ENCODE measurements at places on chromosomes 5 and 9.

DNA sequence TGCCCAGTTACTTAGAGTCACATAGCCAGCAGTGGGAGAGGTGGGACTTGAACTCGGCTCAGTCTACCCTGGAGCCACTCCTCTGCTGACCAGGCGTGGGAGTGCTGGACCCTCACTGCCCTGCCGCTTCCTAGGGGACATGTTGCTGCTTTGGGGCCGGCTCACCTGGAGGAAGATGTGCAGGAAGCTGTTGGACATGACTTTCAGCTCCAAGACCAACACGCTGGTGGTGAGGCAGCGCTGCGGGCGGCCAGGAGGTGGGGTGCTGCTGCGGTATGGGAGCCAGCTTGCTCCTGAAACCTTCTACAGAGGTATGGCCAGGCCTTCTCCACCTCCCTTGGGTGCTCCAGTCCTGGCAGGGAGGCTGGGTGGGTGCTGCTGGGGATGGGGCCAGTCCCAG is 3.4 kb upstream of the CACFD1 start:
- DNase-seq, result no peak

- no peak for DNase-seq
Measured at GRCh38 chr9:4277531-4277991, 22.3 kb downstream of the GLIS3 start.

DNA sequence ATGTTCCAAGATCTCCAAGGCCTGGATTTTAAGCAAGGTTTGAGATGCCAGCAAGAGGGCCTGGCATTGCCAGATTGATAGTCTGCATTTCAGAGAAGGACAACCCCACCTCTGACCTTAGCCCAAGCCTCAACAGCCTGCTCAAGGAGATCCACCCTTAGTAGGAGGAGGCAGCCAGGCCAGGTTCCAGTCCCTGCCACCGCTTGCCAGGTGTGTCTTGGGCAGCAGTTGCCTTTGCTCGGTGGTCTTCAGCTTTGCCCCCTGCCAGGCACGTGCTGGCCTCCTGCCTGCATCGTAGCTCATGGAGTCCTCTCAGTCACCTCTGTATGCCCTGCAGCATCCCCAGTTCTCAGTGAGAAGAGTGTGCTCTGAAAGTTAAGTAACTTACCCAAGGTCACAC is 134.2 kb downstream of the KCNIP1 start:
- no peak for DNase-seq

DNA sequence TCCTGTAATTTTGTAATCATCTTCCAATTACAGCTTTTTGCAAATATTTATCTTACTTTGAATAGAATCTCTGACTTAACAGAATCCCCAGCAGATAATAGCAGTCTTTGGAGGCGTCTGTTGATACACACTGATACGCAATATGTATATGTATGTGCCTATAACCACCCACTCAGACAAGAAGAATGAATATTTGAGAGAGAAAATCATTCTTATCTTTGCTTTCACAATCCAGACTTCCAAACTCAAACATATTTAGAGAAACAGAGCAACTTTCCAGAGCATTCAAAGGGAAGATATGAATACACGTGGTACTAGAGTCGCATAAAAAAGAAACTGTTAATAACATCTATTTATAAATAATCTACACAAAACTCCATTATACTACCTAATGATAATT is 6.1 kb downstream of the RORB start:
- DNase-seq, result no peak

DNA sequence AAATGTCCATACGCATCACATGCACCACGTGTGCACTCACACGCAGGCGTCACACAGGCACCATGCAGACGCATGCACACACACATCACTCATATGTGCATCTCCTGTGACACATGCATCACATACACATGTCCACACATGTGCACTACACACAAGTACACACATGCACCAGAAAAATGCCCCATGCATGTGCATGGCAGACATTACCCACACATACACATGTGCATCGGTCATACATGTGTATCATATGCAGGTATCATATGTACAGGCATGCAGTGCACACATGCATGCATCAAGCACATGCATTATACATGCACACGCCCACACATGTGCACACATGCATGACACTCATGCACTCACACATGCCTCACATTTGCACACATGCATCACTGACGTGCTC is 26.1 kb downstream of the ADAMTS2 start:
- no peak for DNase-seq

- no peak for DNase-seq
Measured at GRCh38 chr9:126164796-126165525, 161.7 kb upstream of the MVB12B start.

- DNase-seq, result no peak
Measured at GRCh38 chr5:173180331-173180730, 36.0 kb downstream of the BNIP1 start.

DNA sequence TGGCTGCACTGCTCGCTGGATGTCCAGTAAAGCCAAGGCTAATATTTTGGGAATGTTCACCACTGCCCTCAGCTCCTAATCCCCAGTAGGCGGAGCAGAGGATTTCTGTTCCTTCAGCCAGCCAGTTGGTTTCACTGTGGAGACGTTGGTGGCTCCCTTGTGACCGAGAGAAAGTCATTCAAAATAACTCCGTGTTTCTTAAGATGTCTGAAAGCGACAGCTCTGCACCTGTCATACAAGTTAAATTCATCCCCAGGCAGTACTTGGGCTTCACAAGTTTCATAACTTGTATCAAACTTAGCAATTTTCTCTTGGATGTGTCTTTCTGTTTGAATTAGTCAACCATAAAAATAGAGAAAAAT is 382 bp upstream of the CDKN2B start:
- DNase-seq, result no peak

DNA sequence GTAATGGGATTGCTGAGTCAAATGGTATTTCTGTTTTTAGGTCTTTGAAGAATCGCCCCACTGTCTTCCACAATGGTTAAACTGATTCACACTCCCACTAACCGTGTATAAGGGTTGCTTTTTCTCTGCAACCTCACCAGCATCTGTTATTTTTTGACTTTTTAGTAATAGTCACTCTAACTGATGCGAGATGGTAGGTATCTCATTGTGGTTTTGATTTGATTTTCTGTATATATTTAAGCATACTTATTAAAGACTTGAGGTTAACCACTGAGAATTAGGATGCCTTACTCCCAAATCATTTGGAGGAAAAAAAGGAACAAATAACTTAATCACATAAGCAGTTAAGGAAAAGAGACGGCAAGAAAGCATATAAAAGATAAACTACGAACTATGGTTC is 181.6 kb upstream of the FST start:
- DNase-seq, result no peak

DNA sequence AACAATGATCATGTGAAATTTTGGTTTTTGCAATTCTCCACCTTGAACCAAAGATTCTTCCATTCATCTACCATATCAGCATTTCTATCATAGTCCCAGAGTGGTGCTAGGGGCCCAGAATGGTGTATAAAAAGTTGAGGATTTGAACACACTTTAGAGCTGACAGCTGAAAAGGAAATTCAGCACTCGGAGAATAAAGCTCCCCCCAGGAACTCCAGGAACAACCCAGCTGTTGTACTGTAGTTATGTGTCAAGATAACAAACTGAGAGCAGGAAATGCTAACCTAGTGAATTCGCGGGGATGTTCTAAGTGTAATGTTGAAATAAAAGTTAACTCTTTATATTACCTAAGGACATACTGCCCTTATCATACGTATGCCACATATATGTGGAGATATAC is 216.7 kb downstream of the NFIB start:
- no peak for DNase-seq

- no peak for DNase-seq
Measured at GRCh38 chr5:120327180-120327579, 136.9 kb upstream of the PRR16 start.

- DNase-seq, result no peak
Measured at GRCh38 chr9:96242811-96243210, 59.2 kb downstream of the HSD17B3 start.

DNA sequence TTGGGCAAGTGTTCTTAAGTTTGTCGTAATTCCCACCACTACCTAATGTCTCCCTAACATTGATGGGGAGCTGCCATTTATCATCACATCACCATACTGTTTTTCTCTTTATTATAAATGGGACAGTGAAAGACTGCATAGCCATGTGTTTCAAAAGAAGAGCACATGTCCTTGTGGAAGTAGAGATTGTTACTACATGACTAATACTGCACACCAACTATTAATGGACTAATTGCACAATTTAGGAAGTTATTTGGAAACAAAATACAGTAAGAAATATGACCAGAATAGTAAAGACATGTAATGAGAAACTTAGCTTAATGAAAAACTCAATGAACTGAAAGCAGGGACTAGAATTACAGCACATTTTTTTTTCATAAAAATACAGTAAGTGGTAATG is 12.0 kb upstream of the ELOVL7 start:
- no peak for DNase-seq

GRCh38 chr5:111454198-111454622 is 58.1 kb downstream of the STARD4 start:
- no peak for DNase-seq

- DNase-seq, result no peak
Measured at GRCh38 chr5:174414315-174414710, 310.1 kb upstream of the MSX2 start.

GRCh38 chr9:105361873-105362272 is 86.0 kb upstream of the FSD1L start:
- DNase-seq, result no peak

GRCh38 chr5:127353327-127353726 is 62.7 kb downstream of the MEGF10 start:
- DNase-seq, result no peak

- DNase-seq, result no peak
Measured at GRCh38 chr5:103896593-103896992, 334.0 kb upstream of the NUDT12 start.

DNA sequence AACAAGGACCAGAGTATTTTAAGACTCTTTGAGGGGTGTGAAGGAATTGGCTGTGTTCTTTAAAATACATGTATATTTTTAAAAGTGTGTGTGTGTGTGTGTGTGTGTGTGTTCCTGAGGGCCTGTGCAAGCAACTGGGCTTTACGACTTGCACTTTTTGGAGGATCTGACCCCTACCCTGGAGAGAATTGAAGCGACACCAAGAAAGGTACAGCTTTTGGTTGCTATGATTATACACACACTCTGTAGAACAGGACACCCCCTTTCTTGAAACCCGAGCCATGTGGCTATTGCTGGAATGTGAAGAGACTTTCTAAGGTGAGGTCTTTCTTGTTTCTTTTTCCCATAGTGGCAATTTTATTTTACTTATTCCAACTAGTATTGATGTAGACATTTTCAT is 988 bp downstream of the SHISAL2B start:
- no peak for DNase-seq

DNA sequence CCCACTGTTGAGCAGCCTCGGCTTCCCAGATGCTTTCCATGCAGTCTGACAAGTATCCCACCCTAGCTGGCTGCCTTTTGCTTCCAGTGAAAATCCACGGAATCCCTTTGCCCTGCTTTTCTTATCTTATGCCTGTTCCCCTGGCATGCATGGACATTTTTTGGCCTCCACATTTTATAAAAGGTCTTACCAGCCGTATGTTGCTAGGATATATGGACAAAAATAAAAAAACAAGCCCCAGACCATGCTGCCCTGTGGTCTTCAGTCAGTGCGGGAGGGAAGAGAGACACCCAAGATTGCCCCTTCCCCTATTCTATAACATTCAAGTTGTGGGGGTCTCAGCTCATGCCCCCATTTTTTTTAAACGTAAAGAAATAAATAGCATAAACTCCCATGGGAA is 129.6 kb downstream of the COL23A1 start:
- DNase-seq, result no peak

DNA sequence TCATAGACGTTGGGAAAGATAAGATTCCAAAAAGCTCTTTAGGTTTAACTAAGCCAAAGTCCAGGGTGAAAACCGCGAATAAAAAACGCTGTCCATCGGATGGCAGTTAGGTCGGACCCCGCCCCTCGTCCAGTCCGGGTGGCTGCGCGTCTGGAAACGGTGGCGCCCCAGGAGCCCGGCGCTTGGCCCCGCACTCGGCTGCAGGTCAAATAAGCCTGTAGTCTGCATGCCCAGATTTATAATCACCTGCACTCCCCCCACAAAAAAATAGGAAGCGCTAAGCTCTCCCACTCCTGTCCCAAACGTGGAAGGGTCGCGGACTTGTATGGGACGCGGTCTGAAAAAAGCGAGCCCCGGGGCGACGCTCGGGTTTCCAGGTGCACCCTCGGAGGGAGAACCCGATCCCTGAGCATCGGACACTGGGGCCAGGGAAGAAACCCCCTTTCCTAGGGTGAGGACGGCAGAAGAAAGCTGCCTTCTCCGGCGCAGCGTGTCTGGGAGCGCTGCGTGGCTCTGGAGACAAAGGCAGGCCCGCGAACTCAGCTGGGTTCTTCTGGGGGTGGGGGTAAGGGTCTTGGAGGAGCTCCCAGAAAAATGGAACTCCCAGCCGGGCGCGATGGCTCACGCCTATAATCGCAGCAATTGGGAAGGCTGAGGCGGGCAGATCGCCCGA is 923 bp upstream of the ZBTB5 start:
- no peak for DNase-seq

GRCh38 chr9:26170190-26170589 is 491.9 kb upstream of the TUSC1 start:
- DNase-seq, result no peak

DNA sequence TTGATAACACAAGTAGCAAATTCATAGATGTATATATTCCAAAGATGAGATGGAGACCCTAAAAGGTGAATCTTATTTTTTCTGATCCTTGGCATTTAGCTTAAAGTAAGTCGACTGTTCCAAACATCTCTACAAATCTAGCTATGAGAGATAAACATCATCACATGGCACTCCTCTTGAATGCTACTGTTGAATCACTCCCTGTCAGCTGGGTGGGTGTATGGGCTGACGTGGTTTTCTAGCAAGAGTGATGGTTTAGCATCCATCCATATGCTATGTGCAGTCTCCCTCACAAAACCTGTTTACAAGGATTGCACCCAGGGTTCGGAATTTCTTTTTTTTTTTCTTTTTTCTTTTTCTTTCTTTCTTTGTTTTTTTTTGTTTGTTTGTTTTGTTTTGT is 13.8 kb downstream of the ACO1 start:
- no peak for DNase-seq

DNA sequence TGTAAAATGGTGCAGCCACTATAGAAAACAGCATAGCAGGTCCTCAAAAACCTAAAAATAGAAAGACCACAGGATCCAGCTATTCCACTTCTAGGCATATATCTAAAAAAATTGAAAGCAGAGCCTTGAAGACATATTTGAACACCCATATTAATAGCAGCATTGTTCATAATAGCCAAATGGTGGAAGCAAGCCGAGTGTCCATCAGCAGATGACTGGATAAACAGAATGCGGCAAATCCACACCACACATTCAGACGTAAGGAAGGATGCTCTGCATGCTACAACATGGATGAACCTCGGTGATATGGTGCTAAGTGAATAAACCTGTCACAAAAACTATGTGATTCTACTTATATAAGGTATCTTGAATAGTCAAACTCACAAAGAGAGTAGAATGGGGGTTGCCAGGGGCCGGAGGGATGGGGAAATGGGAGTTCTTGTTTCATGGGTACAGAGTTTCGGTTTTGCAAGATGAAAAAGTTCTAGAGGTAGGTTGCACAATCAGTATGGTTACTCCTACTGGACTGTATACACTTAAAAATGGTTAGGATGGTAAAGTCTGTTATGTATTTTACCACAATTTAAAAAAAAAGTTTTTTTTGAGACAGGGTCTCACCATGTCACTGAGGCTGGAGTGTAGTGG is 17.1 kb upstream of the HSD17B3 start:
- DNase-seq, result no peak
